ENCODE measurements at places on chromosomes 4 and X. TPM values are rescaled to one million over a fixed set of nuclear protein-coding genes. Genes with fewer than 3 reads are reported as not detected.

DNA sequence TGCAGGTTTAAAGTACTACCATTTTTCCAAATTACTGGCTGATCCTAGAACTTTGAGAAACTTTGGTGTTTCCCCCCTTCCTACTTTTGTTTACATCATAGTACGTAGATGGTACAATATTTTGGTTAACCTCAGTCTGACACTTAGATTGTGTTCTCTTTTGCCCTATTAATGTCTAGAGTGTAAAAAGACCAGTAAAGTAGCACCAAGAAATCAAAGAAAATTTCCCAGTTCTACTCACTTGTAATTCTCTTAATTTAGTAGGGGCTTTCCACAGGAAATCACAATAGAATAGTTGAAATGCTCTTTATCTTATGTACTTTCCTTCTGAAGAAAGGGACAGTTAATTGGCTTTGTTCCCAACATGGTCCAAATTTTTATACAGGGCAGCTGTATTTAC is 51.6 kb downstream of the NFKB1 start:
- DNase-seq: no peak
- H3K27me3 ChIP-seq: no peaks in the 10 kb centered on the region
- no peaks in the 10 kb centered on the region for H3K4me1 ChIP-seq

- no peaks in the 10 kb centered on the region for H3K4me1 ChIP-seq
- H3K27ac ChIP-seq: no peak overlapping the region
- no peak overlapping the region for H3K4me3 ChIP-seq
- no peak for DNase-seq
These were observed 1232.0 kb downstream of the STIM2 start for GRCh38 chr4:28092610-28093009.

GRCh38 chr4:1539859-1540600 is 133.8 kb upstream of the NKX1-1 start:
- H3K4me1 ChIP-seq: peaks cover 15% of the 10 kb centered on the region
- no peaks in the 10 kb centered on the region for H3K36me3 ChIP-seq
- H3K27ac ChIP-seq: no peak overlapping the region
- DNase-seq: no peak
- no peak overlapping the region for H3K4me3 ChIP-seq

GRCh38 chr4:152848508-152848907 is 68.8 kb downstream of the ARFIP1 start:
- H3K27me3 ChIP-seq: no peaks in the 10 kb centered on the region
- H3K4me3 ChIP-seq: no peak overlapping the region
- DNase-seq: no peak

- no peaks in the 10 kb centered on the region for H3K36me3 ChIP-seq
- no peak overlapping the region for H3K27ac ChIP-seq
- H3K4me3 ChIP-seq: no peak overlapping the region
- no peaks in the 10 kb centered on the region for H3K27me3 ChIP-seq
These were observed 132.6 kb upstream of the ANK2 start for GRCh38 chr4:112916868-112917267.

DNA sequence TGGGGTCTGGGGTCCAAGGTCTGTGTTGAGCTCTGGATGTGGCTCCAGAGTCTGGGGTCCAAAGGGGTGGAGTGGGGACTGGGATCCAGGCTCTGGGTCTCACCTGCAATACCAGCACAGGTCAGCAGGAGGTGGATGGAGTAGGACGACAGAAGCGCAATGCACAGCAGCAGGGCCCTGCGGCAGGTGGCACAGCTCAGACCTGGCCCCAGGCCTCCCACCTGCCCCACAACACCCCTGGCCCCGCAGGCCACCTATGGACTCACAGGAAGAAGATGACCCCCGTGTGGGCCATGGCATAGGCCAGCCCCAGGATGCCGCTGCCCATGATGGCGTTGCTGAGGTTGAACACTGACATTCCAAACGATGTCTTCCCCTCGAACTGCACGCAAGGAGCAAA is 3.4 kb downstream of the SLC38A5 start:
- no peak overlapping the region for H3K27ac ChIP-seq
- H3K4me3 ChIP-seq: no peak overlapping the region
- H3K4me1 ChIP-seq: peaks cover 7% of the 10 kb centered on the region
- DNase-seq: no peak
- no peaks in the 10 kb centered on the region for H3K27me3 ChIP-seq
- no peaks in the 10 kb centered on the region for H3K36me3 ChIP-seq

DNA sequence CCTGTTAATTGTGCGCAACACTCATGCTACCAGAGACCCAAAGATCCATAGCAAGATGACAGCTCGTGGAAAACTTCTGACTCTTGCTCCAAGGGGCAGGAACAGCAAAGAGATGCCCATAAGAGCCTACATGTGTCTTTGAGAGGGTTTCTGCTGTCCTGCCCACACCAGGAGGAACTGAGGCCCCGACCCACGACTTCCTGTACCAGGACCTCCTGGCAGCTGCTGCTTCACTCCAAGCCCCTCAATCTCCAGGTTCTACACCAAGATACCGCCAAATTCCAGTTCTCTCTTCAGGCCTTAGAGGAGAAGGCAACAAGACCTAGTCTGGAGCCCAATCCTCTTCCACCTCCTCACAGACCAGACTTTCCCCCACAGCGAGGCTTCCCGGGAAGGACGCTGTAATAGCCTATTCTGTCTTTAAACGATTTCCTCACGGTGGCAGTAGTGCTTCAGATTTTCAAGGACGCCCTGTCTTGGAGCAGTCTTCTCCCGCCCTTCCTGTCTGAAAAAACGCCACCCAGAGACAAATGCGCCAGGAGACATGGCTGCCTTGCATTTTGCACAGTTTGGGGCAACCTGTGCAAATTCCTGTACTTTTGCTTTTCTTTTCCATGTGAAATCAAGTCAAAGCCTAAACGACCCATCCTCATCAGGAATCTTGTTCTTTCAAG is 230.2 kb upstream of the STK26 start:
- no peaks in the 10 kb centered on the region for H3K36me3 ChIP-seq
- peak overlapping the region; percentile 4 for H3K4me3 ChIP-seq
- peaks cover 6% of the 10 kb centered on the region for H3K4me1 ChIP-seq
- peak overlapping the region; percentile 57 for H3K27ac ChIP-seq

DNA sequence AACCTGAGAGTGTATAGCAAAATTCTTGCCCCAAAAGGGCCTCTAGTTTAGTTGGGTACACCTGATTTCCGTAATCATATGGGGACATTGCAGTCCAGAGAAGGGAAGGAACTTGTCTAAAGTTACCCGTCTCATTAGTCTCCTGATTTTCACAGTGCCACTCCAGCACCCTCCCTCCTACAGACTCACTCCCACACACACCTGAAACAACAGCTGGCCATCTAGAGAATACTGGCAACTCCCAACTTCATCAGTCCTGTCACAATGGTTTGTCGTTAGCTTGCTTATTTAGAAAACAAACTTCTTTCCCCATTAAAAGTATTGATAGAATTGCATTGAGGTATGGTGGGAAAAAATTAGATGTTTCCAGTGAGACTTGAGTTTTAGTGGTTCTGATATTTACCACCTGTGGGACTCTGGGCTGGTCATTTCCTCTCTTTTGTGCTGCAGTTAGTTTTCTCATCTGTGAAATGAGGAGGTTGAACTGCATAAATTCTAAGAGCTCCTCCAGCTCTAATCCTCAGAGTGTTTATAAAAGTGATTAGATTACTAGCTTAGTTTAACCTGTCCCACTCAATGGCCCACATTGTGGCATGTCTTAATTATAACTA is 1.7 kb downstream of the IL13RA1 start:
- H3K4me1 ChIP-seq: peaks cover 3% of the 10 kb centered on the region
- DNase-seq: no peak
- H3K4me3 ChIP-seq: no peak overlapping the region
- no peaks in the 10 kb centered on the region for H3K36me3 ChIP-seq
- H3K27ac ChIP-seq: no peak overlapping the region
- H3K27me3 ChIP-seq: peaks cover 8% of the 10 kb centered on the region

GRCh38 chr4:161856711-161857326 is 307.0 kb downstream of the FSTL5 start:
- no peak overlapping the region for H3K4me3 ChIP-seq
- DNase-seq: no peak
- H3K27ac ChIP-seq: no peak overlapping the region
- no peaks in the 10 kb centered on the region for H3K36me3 ChIP-seq
- H3K4me1 ChIP-seq: no peaks in the 10 kb centered on the region

- H3K4me3 ChIP-seq: no peak overlapping the region
- DNase-seq: no peak
- no peaks in the 10 kb centered on the region for H3K27me3 ChIP-seq
These were observed 37.2 kb downstream of the TBC1D9 start for GRCh38 chr4:140719022-140719421.

DNA sequence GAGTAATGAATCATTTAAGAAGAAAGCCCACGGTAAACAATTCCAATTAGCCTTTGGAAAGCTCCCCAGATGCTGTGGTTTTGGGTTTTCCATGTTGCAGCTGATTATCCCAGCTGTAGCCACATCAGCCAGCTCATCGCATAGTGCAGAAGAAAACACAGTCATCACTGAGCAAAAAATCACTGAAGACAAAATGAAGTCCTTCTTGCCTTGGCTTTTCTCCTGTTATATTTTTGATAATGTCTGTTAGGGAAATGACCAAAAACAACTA is 193.0 kb upstream of the C1QTNF7 start:
- no peaks in the 10 kb centered on the region for H3K27me3 ChIP-seq
- H3K4me3 ChIP-seq: no peak overlapping the region
- peak overlapping the region; percentile 37 for H3K27ac ChIP-seq

- no peaks in the 10 kb centered on the region for H3K27me3 ChIP-seq
- no peak for DNase-seq
- H3K4me1 ChIP-seq: no peaks in the 10 kb centered on the region
- H3K27ac ChIP-seq: no peak overlapping the region
These were observed 16.4 kb downstream of the LSM6 start for GRCh38 chr4:146191766-146192458.

DNA sequence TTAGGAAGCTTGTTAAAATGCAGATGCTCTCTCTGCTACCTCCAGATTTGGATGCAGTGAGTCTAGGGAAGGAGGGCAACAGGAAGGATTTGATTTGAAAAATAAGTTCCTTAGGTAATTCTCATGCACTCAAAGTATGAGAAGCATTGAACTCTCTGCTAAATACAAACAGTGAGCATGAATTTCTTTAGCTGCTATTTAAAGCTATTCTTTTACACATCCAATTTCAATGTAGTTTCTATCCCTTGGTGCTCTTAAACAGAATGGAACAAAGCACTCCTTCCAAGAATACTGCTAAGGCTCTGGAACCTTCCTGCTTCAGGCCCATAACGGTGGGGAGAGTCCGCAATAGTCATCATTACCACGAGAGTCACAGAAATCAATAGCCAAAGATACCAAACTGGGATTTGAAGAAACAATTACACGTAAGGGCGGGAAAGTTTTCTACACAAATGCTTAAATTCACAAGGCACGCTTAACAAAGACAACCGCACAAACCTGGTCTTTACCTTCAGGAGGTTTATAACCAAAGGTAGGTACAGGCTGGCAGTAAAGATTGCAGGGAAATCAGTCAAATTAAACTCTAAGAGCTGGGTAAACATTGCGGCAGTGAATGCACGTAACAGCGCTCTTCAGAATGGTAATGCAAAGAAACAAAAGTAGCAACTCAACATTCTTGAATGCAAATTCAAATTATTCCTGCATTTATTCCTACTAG is 123.2 kb upstream of the NAP1L5 start:
- H3K27me3 ChIP-seq: no peaks in the 10 kb centered on the region
- peak; percentile 73 for DNase-seq
- H3K4me1 ChIP-seq: no peaks in the 10 kb centered on the region
- peak overlapping the region; percentile 68 for H3K4me3 ChIP-seq
- H3K27ac ChIP-seq: peak overlapping the region; percentile 98
- no peaks in the 10 kb centered on the region for H3K36me3 ChIP-seq

- H3K27me3 ChIP-seq: no peaks in the 10 kb centered on the region
- no peak overlapping the region for H3K27ac ChIP-seq
- no peak overlapping the region for H3K4me3 ChIP-seq
- no peaks in the 10 kb centered on the region for H3K4me1 ChIP-seq
- no peak for DNase-seq
These were observed 43.4 kb downstream of the ZNF182 start for GRCh38 chrX:47960406-47960805.

DNA sequence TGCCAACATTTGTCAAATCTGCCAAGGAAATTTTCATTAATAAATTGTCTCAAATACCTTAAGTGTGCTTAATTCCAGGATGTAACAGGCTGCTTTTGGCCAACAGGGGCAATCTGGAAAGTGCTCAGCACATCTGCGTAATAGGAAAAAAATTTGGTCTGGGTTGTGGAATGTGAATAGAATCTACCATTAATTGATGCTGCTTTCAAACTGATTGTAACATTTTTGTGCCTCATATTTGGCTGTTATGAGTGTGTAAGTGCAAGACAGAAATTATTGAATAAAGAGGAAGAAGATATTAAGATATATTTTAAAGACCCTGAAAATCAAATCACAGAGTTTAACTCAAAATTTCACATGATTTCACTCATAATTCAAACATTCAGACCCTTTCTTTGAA is 41.1 kb downstream of the REELD1 start:
- DNase-seq: no peak
- H3K36me3 ChIP-seq: peaks cover 2% of the 10 kb centered on the region
- no peaks in the 10 kb centered on the region for H3K27me3 ChIP-seq
- H3K4me3 ChIP-seq: no peak overlapping the region
- H3K27ac ChIP-seq: no peak overlapping the region

DNA sequence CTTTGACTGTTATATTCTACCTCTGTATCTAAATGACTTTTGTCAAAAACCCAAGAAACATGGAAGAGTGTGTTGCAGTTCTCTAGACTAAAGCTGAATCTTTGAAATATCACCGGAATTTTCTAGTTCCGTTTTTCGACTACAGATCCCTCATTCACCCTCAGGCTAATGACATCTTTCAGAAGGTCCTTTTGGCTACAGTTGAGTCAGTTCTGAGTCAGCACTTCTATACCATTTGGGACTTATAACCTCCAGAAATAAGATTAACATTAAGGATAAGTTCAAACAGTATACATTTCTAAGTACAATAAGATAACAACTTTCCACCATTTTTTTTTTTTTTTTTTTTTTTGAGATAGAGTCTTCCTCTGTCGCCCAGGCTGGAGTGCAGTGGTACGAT is 331.0 kb upstream of the CPXCR1 start:
- no peak overlapping the region for H3K4me3 ChIP-seq
- DNase-seq: no peak
- H3K27me3 ChIP-seq: no peaks in the 10 kb centered on the region
- H3K27ac ChIP-seq: no peak overlapping the region

DNA sequence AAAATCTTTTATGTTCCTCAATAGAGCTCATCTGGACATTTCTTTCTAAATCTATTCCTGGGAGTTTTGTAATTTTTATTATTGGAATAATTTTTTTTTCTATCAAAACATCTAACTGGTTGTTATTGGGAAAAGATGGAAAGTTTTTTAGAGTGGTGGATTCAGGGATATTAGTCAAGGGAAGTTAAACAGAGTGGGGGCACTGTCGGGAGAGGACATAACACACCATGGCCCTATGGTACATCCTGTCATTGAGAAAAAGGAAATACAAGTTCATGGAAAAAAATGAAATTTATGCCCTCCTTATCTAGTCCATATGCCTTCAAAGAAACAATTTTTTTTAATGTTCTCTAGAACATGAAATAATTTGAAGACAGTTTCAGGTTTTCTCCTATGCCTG is 96.3 kb upstream of the TSPAN5 start:
- H3K27ac ChIP-seq: no peak overlapping the region
- H3K27me3 ChIP-seq: no peaks in the 10 kb centered on the region
- no peaks in the 10 kb centered on the region for H3K36me3 ChIP-seq
- no peaks in the 10 kb centered on the region for H3K4me1 ChIP-seq
- DNase-seq: no peak

GRCh38 chr4:60461551-60461950 is 738.6 kb upstream of the ADGRL3 start:
- DNase-seq: no peak
- H3K4me1 ChIP-seq: no peaks in the 10 kb centered on the region
- H3K36me3 ChIP-seq: no peaks in the 10 kb centered on the region
- H3K27ac ChIP-seq: no peak overlapping the region

Gene RPA4
- 0.88 TPM for total RNA-seq

Gene SEC31A
- 177 TPM for total RNA-seq

Gene ARX
- total RNA-seq: not detected

Gene CT45A10
- total RNA-seq: not detected

Data from spinal cord (tissue), 10 donors.